ENCODE measurements at places on chromosomes 11 and 22. TPM values are rescaled to one million over a fixed set of nuclear protein-coding genes. Genes with fewer than 3 reads are reported as not detected.

ASCL2 gene
- total RNA-seq = not detected

SPA17 gene
- 6.5 TPM for total RNA-seq

DNA sequence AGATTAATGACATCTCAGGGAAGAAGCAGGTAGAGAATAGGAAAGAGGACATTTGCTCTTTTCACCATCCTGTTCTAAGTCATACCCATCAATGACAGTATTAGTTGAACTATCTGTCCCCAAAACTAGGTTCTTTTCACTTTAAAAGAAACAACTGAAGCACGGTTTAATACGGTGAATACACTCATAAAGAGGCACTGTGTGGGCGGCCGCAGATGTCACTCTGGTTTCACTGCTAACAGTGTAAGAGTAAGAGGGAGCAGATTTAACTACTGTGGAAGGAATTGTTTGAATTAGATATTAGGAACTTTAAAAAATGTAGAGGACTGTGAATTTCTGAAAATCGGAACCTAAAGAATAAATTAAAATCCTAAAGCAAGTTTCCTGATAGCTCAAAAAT is 49.5 kb downstream of the VSIG10L2 start:
- no peak for DNase-seq

GRCh38 chr22:40415531-40416266 is 45.3 kb downstream of the SGSM3 start:
- DNase-seq = no peak

GRCh38 chr22:17823226-17823625 is 49.0 kb upstream of the BID start:
- no peak for DNase-seq

Measured in esophagus muscularis mucosa (tissue), 4 donors.